ENCODE measurements at places on chromosomes 7 and 10.

GRCh38 chr10:12391206-12391605, 41.9 kb downstream of the CAMK1D start:
- DNase-seq: no peak
- peaks cover 15% of the 10 kb centered on the region for H3K4me1 ChIP-seq
- H3K27me3 ChIP-seq: no peaks in the 10 kb centered on the region
- H3K4me3 ChIP-seq: peak overlapping the region; percentile 42
- H3K36me3 ChIP-seq: no peaks in the 10 kb centered on the region
- no peak overlapping the region for H3K27ac ChIP-seq

DNA sequence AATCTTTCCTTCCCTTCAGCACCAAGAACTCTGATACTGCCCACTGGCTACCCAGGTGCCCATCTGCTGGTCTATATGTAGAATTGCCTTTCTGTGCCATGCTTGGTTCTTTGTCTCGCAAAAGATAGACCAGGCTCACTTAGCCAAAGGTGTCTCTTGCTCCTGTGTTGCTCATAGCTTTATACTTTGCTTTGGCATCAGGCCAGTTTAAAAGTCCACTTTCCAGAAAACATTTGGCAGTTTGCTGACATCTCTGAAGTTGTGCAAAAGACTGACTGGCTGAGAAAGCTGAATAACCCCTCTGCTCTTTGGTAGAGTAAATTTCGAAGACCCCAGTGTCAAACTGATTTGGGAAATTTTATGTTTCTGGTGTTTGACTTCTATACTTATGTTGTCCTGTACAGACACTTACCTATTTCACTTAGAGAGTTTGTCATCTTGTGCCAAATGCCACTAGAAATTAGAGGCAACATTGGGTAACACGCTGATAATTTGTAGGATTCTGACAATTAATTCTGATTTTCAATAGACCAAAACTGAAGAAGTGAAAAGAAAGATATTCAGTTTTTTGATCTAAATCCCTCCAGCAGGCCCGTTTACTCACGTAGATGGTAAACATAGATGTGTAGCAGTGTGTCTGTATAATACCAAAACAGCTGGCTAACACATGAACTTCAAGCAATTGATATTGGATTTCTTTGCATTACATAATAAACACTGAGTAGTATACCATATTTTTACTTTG, 91.1 kb downstream of the CPED1 start:
- no peaks in the 10 kb centered on the region for H3K36me3 ChIP-seq
- H3K4me1 ChIP-seq: peaks cover 3% of the 10 kb centered on the region
- H3K27ac ChIP-seq: no peak overlapping the region
- H3K4me3 ChIP-seq: no peak overlapping the region
- no peaks in the 10 kb centered on the region for H3K27me3 ChIP-seq

- H3K27ac ChIP-seq: no peak overlapping the region
- peaks cover 6% of the 10 kb centered on the region for H3K4me1 ChIP-seq
- H3K4me3 ChIP-seq: no peak overlapping the region
- no peak for DNase-seq
Measured at GRCh38 chr7:25726781-25727311, 425.2 kb upstream of the NFE2L3 start.

- H3K4me3 ChIP-seq: no peak overlapping the region
- H3K27ac ChIP-seq: no peak overlapping the region
- no peak for DNase-seq
- no peaks in the 10 kb centered on the region for H3K27me3 ChIP-seq
Measured at GRCh38 chr7:17619196-17619818, 320.9 kb downstream of the AHR start.

- H3K36me3 ChIP-seq: peaks cover 69% of the 10 kb centered on the region
- H3K4me3 ChIP-seq: no peak overlapping the region
- H3K27me3 ChIP-seq: no peaks in the 10 kb centered on the region
- no peak for DNase-seq
Measured at GRCh38 chr10:48477141-48477540, 127.7 kb downstream of the ARHGAP22 start.

DNA sequence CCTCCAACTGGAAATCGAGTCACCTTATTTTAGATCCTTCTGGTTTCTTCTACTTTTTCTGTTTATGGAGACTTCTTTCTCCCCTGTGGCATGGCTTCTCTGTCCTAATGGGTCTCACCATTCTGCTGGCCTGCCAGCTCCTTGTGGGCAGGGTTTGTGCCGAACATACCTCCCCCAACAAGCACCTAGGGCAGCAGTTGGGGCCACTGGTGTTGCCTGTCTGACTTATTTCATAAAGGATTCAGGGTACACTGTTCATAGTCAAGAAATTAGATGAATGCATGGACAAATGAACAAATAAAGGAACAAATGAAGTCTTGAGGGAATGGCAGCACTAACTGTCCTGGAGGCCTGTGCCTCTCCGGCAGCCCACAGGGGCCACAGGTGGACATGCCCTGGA, 55.6 kb upstream of the DOCK1 start:
- peaks cover 22% of the 10 kb centered on the region for H3K27me3 ChIP-seq
- DNase-seq: no peak
- H3K4me3 ChIP-seq: no peak overlapping the region
- no peak overlapping the region for H3K27ac ChIP-seq
- no peaks in the 10 kb centered on the region for H3K4me1 ChIP-seq

- H3K4me3 ChIP-seq: no peak overlapping the region
- H3K4me1 ChIP-seq: no peaks in the 10 kb centered on the region
- H3K27ac ChIP-seq: no peak overlapping the region
- no peaks in the 10 kb centered on the region for H3K36me3 ChIP-seq
- peaks cover 21% of the 10 kb centered on the region for H3K27me3 ChIP-seq
Measured at GRCh38 chr7:2903682-2904162, 59.6 kb upstream of the GNA12 start.

DNA sequence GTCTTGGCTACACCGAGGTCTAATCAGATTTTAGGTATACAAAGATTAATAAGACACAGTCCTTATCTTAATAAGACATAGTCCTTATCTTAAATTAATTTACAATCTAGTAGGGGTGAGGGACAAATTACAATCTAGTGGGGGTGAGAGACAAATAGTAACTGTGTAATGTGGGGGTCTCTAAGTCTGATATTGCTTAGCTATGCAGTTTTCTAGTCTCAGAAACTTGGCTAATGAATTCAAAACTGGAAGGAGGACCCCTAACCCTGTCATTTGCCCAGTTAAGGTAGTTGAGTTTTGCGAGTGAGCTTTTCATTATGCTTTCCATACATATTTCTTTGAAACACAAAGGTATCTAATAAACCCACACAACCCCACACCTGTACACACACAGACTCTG, 136.1 kb downstream of the DPP6 start:
- no peak overlapping the region for H3K27ac ChIP-seq
- DNase-seq: no peak
- H3K4me3 ChIP-seq: no peak overlapping the region
- H3K4me1 ChIP-seq: no peaks in the 10 kb centered on the region
- H3K36me3 ChIP-seq: no peaks in the 10 kb centered on the region

- no peaks in the 10 kb centered on the region for H3K36me3 ChIP-seq
- peak; percentile 91 for DNase-seq
- H3K27ac ChIP-seq: no peak overlapping the region
- H3K4me1 ChIP-seq: peaks cover 4% of the 10 kb centered on the region
Measured at GRCh38 chr7:139936760-139937310, 107.8 kb downstream of the TBXAS1 start.

DNA sequence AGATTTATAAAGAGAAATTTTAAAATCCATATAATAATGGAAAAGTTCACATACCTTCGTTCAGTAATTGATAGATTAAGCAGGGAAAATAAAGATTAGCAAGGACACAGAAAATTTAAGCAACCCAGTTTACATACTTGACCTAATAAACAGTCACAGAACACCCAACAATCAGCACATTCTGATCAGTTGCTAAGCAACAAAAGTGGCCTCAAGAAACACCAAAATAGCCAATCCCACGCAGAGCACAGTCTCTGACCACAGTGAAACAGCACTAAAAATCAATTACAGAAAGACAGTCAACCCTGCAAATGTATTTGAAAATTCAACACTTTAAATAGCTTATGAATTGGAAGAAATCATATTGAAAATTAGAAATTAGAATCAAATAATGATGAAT, 39.3 kb upstream of the DRGX start:
- H3K27ac ChIP-seq: no peak overlapping the region
- H3K27me3 ChIP-seq: no peaks in the 10 kb centered on the region
- peak; percentile 3 for DNase-seq

- H3K4me3 ChIP-seq: no peak overlapping the region
- H3K36me3 ChIP-seq: peaks cover 4% of the 10 kb centered on the region
- peaks cover 22% of the 10 kb centered on the region for H3K4me1 ChIP-seq
Measured at GRCh38 chr7:498678-499641, 20.7 kb downstream of the PDGFA start.

GRCh38 chr7:80533287-80533686, 21.4 kb upstream of the GNAT3 start:
- H3K27ac ChIP-seq: no peak overlapping the region
- H3K4me1 ChIP-seq: peaks cover 3% of the 10 kb centered on the region
- H3K36me3 ChIP-seq: no peaks in the 10 kb centered on the region
- no peaks in the 10 kb centered on the region for H3K27me3 ChIP-seq
- DNase-seq: peak; percentile 30

- H3K27me3 ChIP-seq: no peaks in the 10 kb centered on the region
- H3K36me3 ChIP-seq: peaks cover 27% of the 10 kb centered on the region
- no peak overlapping the region for H3K4me3 ChIP-seq
- H3K27ac ChIP-seq: no peak overlapping the region
- H3K4me1 ChIP-seq: peaks cover 16% of the 10 kb centered on the region
- peak; percentile 57 for DNase-seq
Measured at GRCh38 chr10:69359148-69359547, 57.6 kb downstream of the TACR2 start.

DNA sequence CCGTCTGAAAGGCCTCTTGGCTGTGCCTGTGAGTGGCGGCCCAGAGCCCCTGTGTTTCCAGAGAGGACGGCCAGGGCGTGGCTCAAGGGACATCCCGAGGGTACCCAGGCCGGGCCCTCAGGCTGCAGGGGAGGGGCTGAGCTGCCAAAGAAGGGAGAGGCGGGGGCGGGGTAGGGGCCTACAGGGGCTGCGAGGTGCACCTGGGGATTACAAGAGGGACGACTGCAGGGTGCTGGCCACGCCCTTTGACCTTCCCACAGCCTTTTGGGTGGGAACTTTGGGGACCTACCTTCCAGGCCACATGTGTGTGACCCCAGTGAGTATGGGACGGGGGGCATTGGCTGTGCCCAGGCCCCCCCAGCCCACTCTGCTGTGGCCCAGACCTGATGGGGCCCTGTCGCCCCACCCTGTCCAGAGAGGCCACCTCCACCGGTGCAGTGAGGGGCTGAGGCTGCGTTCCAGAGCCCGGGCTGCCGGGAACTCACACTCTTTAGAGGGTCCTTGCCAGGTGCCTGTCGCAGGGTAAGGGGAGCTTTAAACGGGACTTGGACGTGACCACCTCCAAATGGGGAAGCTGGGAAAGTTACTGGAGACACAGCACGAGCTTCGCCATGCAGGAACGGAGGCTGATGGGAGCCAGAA, 19.0 kb upstream of the NKX6-2 start:
- H3K27ac ChIP-seq: no peak overlapping the region
- H3K36me3 ChIP-seq: no peaks in the 10 kb centered on the region
- H3K4me3 ChIP-seq: no peak overlapping the region
- no peaks in the 10 kb centered on the region for H3K4me1 ChIP-seq
- DNase-seq: no peak

GRCh38 chr10:110790913-110791506, 80.7 kb upstream of the PDCD4 start:
- no peaks in the 10 kb centered on the region for H3K36me3 ChIP-seq
- peaks cover 4% of the 10 kb centered on the region for H3K4me1 ChIP-seq
- DNase-seq: peak; percentile 11
- no peak overlapping the region for H3K27ac ChIP-seq

DNA sequence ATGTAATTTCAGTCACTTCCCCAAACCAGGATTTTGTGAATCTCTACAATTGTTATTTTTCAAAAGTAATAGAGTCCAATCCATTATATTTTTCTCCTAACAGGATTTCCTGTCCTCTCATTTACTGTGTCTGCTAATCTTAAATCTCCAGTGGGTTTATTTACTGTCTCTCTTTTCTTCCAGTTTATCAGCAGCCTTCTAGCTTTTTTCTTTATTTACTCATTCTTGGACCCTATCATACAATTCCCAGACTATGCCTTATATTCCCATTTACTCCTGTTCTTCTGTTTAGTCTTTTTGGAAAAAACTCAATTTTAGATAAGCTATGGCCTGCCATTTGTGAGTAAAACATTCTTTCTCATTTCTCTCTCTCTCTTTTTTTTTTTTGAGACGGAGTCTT, 94.7 kb downstream of the STK31 start:
- H3K36me3 ChIP-seq: no peaks in the 10 kb centered on the region
- no peak overlapping the region for H3K27ac ChIP-seq
- H3K27me3 ChIP-seq: no peaks in the 10 kb centered on the region
- DNase-seq: no peak

GRCh38 chr7:1360521-1360971, 98.7 kb downstream of the MICALL2 start:
- peaks cover 19% of the 10 kb centered on the region for H3K27me3 ChIP-seq
- H3K4me1 ChIP-seq: peaks cover 6% of the 10 kb centered on the region
- no peak overlapping the region for H3K4me3 ChIP-seq

DNA sequence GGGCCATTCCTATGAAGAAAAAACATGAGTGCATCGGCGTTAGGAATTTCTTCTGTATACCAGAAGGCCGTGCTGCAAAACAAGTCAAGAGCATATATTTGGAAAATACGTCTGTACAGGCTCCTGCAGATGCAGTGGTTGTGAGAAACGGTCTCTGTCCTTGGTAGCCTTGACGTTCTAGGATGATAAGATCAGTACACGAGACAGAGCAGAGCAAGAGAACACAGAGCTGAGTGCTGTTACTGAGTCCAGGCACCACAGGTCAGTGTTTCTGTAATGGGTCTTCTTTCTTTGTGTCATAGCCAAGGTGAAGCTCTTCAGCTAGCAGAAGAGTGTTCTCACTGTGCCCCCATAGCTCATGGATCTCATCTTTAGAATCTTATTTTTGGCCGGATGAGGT, 62.8 kb downstream of the WDR37 start:
- DNase-seq: no peak
- no peaks in the 10 kb centered on the region for H3K27me3 ChIP-seq
- peaks cover 7% of the 10 kb centered on the region for H3K4me1 ChIP-seq
- no peak overlapping the region for H3K27ac ChIP-seq
- H3K4me3 ChIP-seq: no peak overlapping the region

GRCh38 chr10:33067481-33067880, 109.5 kb upstream of the ITGB1 start:
- H3K27ac ChIP-seq: no peak overlapping the region
- H3K4me3 ChIP-seq: no peak overlapping the region
- no peaks in the 10 kb centered on the region for H3K27me3 ChIP-seq
- H3K36me3 ChIP-seq: no peaks in the 10 kb centered on the region
- H3K4me1 ChIP-seq: peaks cover 6% of the 10 kb centered on the region
